ENCODE measurements at places on chromosomes 5 and 9.

DNA sequence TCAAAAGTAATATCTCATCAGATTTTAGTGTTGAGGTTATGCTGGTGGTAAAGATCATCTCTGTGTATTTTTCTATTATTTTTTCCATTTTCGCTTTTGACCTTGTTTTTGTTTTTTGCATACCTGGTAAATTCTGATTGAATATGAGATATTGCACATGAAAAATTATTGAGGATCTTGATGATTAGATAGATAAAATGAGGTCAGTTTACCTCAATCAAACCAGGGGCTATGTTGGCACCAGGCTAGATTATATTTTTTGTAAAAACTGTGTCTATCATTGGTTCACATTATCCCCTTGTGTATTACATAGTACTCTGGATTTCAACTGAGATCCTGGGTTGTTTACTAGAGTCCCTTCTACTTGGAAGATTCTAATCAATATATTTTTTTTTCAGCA is 774.9 kb upstream of the ZNF608 start:
- DNase-seq = no peak

GRCh38 chr5:158465086-158465972 is 606.4 kb upstream of the CLINT1 start:
- no peak for DNase-seq

DNA sequence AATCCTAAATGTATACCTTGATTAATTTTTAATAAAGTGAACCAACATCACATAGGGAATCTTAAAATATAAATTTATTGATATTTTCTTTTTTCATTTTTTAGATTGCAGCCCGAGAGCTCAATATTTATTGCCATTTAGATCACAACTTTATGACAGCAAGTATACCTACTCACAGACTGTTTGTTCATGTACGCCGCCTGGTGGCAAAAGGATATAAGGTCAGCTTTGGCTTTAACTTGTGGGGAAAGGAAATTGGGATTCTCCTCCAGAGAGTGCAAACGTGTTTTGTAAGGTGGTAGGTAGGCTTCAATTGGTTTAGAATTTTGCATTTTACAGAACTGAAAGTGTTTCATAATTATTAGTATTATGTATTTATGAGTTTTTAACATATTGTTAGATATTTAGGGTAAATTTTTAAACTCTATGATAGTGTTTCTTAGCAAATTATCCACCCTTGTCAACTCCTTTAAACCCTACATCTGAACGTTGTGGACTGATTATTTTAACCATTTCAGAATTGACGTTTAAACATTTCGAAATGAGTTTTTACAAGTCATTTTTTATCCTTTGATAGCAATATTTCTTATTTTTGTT is 17.5 kb upstream of the DHFR start:
- no peak for DNase-seq

- DNase-seq = no peak
Measured at GRCh38 chr9:16368237-16369087, 502.0 kb downstream of the BNC2 start.

DNA sequence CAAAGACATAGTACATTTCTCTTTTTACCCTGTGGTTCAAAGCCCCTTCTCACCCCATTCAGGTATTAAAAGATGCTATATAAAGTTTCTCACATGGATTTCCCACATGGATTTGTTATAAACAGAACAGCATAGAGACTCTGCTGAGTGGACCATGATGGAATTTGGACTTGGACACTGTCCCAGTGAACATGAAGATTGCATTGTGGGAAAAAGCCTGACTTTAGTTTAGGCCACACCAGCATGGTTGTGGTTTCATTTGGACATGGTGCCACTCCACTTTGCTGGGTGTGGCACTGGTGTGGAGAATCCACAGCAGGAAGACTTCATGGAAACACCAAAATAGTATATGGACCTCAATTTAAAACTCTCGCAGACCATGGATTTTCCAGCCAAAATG is 124.6 kb downstream of the ARHGAP26 start:
- no peak for DNase-seq

DNA sequence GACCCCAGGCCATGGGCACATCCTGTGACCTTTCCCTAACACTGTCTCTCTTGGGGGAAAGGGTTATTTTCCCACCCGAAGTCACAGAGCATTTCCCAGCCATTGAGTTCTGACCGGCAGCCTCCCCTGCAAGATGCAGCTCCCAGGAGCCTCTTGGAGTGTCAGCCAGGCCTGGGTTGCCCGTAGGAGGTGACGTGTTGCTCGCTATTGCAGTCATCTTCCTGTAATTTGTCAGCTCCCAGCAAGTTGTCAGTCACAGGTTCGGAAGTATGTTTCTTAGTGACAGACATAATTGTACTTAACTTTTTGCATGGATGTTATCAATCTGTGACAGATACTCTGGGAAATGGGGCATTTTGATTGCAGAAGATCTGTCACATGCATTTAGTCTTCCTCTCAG is 74.5 kb downstream of the MVB12B start:
- DNase-seq = no peak

- DNase-seq = no peak
Measured at GRCh38 chr5:150631326-150631701, 9.1 kb upstream of the SYNPO start.

GRCh38 chr5:148969291-148969690 is 93.6 kb downstream of the SH3TC2 start:
- DNase-seq = no peak

DNA sequence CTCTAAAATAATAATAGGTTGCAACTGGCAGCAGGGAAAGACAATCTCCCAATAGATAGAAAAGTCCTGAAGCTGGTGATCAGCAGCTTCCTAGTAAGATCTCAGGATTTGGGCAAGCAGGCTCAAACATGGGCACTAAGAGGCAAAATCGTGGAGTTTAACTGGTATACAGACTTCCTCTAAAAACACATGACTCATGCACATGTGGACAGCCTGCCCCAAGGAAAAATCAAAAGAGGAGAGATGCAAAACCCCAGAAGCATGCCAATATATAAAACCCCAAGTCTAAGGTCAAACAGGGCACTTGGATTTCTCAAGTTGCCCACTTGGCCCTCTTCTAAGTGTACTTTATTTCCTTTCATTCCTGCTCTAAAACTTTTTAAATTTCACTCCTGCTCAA is 62.8 kb downstream of the CDKN2A start:
- no peak for DNase-seq

GRCh38 chr5:116313366-116313765 is 228.5 kb downstream of the COMMD10 start:
- no peak for DNase-seq

- no peak for DNase-seq
Measured at GRCh38 chr9:14453286-14453685, 139.3 kb upstream of the NFIB start.

GRCh38 chr5:141662028-141662427 is 10.8 kb upstream of the FCHSD1 start:
- no peak for DNase-seq

DNA sequence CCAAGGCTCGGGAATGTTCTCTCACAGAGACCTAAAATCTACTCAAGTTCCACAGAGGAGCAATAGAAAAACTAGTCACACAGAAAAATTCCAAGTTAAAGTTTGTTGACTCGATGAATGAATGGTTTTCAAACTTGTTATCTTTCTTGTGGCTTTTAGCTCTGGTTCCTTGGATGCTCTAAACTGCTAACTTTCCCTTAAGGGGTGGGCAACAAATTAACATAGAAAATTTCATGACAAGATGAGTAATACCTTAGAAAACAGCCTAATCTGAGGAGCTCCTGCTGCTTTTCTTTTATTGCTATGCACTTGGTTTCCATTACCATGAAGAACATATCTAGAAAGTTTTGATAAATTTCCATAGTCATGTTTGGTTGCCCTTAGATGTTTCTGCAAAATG is 100.2 kb upstream of the CCDC112 start:
- no peak for DNase-seq

DNA sequence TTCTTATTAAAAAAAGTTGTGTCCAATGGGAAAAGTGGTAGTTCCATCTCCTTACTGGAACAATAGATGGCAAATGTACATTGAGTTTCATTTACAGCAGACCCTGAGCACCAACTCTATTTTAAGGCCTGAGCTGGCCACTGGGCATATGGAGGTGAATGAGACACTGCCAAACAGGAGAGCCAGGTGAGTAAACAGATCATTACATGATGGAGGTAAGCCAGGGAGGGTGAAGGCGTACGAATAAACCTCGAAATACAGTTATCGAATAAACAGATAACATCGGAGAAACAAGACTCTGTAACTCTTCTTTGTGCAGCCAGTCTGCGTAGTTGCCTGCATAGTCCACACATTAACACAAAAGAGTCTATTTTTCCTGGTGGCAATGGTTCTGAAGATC is 446.4 kb upstream of the KLF4 start:
- DNase-seq = no peak

DNA sequence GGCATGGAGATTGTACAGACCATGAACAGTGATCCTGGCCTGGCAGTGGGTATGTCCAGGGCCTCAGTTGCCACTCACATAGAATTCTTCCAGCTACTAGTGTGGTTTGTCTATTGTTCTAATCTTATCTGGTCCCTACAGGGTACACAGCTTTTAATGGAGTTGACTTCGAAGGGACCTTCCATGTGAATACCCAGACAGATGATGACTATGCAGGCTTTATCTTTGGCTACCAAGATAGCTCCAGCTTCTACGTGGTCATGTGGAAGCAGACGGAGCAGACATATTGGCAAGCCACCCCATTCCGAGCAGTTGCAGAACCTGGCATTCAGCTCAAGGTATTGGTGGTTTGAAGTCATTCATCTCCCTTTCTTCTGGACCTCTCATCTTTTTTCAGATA is 43.8 kb downstream of the THBS4 start:
- no peak for DNase-seq

- peak; percentile 2 for DNase-seq
Measured at GRCh38 chr5:11719888-11720481, 184.3 kb downstream of the CTNND2 start.

DNA sequence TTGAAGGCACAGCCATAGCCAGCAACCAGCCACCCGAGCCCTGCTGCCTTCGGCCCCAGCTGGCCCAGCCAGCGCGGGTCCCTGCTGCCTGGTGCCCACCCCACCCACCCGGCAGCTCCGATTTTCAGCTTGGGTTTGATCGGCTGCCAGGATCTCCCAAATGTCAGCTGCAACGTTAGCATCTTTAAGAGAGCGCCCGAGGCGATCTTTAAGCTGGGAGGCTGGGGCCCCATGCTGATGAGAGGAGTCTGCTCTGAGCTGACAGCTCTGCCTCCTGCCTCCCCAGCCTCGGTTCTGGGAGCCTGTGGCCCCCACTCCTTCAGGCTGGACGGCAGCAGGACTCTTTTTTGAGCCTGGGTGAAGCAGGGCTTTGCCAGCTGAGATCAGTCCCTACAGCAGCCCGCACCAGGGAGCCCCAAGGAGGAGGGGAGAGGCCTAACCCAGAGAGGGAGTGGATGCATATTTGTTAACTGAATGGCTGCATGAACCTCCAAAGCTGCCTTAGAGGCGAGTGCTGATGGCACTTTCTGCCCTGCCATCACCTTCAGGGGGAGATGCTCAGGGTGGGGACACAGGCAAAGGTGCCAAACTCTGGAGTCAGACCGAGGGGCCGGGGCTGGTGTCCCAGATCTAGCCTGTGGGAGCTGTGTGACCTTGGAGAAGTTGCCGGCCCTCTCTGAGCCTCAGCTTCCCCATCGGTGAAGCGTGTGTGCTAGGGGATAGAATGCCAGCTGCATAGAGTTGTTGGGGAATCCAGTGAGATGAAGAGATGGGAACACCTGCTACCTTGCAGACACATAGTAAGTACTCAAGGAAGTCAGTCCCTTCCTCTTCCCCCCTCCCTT is 165.5 kb downstream of the C9orf50 start:
- no peak for DNase-seq

DNA sequence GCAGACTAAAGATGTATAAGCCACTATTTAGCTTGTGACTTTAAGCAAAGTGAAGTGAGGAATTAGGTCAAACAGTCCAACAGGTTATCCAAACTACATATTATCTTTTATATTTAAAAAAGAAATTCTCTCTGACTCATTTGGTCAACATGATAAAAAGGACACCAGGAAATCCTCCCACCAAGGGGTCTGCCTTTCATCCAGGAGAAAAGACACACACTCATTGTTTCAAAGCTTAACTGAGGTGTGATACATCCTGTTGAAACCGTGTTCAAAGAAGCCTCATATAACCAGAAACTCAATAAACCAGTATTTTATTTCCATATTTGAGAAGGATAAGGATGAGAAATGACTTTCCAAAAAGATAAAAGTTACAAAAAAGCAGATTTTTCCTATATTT is 417.1 kb downstream of the HCN1 start:
- DNase-seq = no peak

DNA sequence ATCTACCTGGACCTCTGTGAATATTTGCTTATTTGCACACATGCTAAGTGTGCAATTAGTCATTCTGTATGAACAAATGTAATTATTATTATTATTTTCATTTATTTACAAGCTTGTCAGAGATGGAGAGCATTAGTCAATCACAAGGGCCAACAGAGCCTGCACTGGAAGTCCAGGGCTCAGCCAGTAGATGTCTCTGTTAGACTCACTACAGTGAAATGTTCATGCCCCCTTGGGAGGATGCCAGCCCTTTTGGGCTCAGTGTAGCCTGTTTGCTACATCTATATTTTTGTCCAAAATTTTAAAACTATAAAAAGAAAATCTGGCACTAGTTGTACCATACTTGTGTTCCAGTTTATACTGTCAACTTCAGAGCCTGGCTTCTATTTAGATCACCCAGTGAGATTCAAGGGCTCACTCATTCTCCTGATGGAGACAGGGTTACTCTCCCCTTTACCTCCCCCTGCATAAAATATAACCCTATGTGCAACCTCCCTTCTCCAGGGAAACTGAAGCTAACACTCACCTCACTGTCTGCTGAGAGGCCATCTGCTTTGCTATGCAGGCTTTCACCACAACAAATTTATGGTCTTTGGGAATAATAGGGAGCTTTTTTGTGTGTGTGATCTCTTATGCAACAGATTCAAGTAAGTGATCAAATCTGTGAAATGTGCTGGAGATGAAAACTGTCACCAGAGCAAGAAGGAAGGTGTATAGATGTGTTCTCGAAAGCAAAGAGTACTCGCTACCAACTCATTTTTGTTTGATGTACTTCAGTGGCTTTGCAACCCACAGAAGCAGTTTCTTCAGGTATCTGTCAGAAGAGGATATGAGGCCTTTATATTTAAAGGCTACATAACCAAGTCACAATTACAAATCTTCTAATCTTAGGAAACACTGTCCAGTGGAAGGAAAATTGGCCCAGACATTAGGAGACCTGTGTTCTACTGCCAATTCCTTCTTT is 99.9 kb upstream of the TLE4 start:
- no peak for DNase-seq

DNA sequence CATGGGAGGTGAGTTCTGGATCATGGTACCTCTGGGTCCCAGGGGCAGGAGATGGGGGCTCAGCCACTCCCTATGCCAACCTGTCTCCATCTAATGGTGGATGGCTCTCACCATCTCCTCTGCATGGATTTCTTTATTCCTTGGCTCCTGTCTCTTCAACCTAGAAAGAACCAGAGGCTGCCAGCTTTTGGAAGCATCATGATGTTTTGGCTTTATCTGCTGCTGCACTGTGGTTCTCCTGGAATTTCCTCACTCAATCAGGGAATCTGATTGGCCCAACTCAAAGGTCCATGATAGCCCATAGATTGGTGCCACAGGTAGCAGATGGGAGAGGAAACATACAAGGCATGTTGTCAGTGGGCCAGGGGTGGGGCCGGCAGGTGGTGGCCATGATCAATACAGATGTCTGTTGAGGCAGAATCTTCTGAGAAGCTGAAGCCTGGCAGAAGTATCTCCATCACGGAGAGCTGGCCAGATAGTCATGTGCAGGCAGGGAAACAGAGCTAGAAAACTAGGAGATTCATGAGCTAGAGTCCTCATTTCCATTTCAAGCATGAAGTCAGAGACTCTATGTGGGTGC is 158.2 kb downstream of the MACROH2A1 start:
- no peak for DNase-seq
